ENCODE measurements at places on chromosomes 2 and 18.

DNA sequence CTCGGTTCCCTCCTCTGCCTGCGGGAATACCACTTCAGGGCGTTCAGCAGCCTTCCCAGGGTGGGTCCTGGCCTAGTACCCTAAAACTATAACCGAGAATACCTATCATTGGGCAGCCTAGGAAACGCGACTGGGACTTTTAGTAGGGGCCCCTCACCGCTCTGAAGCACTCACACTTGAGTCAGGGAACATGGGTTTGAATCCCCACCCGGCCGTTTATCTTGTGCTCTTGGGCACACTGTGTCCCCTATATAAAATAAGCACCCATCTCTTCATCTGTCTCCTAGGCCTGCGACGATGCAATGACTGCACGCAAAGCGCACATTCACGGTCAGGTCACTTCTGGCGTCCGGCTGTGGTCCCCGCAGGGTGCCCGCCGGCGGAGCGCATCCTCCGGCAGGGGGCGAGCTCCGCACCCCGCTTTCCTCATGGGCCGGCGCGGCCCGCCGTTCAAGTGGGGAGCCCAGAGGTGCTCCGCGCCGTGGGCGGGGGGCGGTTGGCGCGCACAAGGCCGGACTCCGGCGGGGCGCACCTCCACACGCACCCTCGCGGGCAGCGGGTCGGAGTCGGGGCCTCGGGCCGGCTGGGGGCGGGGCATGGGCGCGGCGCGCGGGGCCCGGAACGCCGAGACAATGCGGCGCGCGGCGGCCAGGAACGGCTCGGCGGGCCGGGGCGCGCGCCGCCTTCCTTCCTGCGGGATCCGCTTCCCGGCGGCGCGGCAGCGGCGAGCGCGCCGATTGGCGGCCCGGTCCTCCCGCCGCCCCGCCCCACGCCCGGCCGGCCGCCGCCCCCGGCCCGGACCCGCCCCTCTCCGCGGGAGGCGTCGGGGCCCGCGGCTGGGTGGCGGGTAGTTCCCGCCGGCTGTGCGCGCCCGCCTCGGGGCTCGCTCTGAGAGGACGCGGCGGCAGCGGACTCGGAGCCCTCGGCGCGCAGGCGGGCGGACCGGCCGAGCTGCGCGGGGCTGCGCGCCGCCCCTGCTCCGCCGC is at the start of gene ASAP2:
ASAP2 (plus strand) TSS at position 850 of the 986 bp plus-strand sequence. CDS start 293 bp downstream, outside the sequence.
- DNase-seq, result peak; percentile 70

DNA sequence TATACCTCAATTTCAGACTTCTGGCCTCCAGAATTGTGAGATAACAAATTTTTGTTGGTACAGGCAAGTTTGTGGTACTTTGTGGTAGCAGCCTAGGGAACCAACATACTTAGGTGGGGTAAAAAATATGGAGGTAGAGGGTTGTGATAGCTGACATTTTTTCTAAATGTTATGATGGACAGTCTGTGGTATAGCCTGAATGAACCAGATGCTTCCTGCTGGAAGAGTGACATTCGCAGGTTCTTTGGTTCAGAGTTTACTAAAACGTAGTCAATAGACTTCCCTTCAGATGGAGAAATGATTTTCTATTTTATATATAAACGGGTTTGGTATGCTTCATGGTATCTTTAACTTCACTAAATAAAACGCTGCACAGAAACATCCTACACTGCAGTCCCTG is 42.8 kb downstream of the PMAIP1 start:
- DNase-seq, result no peak

DNA sequence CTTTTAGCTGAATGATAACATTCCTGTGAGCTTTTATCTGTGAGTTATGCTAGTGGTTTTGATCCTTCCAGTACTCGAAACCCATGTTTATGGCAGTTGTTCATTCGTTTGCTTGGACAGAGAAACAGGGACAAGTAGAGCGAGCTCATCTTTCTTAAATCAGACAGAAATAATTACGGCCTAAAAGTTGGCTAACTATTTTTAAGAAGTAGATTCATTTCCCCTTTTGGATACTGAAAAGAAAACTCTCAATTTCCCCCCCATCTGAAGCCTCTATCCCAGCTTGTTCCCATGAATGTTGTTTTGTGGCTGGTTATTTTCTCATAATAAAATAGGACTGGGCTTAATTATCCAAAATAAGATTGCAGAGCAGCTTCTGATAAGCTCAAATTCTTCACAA is 67.1 kb downstream of the ANTXR1 start:
- DNase-seq, result no peak

DNA sequence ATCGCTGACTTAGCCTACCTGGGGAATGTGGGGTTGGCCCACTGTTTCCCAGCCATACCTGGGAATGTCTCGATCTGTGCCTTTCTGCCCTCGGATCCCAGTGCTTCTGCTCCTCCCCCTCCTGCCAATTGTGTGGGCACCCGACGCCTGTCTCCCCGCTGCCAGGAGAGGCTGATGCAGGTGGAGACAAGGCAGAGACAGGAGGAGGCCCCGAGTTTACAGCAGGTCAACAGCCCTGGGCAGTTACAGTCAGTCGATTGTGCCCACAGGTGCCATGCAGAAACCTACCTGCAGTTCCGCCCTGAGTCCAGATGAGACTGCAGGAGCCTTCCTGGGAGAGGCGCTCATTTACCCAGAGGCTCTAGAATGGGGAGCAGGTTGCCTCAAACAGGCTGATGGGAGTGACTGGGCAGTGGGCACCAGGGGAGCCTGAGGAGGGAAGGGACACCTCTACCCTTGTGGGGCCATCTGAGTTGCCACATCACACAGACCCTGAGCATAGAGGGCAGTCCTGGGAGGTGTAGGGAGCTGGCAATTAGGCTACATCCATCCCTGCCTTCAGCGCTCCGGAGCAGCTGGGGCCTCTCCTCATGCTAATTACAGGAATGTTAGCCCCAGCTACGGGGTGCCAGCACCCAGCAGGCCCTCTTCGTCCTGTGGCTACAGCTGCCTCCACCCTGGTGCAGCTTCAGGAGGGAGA is 300.1 kb downstream of the NDUFA10 start:
- DNase-seq, result no peak

- DNase-seq, result no peak
These were observed 612.5 kb downstream of the IRS1 start for GRCh38 chr2:226187156-226187555.

DNA sequence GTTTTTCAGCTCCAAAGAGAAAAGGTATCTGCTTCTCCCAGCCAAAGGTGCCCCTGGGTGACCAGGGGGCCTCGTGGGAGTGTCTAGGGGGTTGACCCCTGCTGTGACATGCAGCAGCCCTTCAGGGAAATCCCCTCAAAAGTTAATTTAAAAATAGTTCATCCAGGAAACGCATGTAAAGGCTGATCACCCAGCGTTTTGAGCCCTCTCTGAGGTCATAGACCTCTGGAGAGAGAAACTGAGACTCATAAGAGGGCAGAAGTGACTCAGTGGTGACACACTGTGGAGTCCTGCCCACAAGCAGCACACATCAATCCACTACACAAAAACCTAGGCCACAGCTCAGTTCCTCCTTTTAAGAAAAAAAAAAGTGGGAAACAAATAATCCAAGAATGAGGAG is 11.9 kb downstream of the GAL3ST2 start:
- DNase-seq, result no peak

DNA sequence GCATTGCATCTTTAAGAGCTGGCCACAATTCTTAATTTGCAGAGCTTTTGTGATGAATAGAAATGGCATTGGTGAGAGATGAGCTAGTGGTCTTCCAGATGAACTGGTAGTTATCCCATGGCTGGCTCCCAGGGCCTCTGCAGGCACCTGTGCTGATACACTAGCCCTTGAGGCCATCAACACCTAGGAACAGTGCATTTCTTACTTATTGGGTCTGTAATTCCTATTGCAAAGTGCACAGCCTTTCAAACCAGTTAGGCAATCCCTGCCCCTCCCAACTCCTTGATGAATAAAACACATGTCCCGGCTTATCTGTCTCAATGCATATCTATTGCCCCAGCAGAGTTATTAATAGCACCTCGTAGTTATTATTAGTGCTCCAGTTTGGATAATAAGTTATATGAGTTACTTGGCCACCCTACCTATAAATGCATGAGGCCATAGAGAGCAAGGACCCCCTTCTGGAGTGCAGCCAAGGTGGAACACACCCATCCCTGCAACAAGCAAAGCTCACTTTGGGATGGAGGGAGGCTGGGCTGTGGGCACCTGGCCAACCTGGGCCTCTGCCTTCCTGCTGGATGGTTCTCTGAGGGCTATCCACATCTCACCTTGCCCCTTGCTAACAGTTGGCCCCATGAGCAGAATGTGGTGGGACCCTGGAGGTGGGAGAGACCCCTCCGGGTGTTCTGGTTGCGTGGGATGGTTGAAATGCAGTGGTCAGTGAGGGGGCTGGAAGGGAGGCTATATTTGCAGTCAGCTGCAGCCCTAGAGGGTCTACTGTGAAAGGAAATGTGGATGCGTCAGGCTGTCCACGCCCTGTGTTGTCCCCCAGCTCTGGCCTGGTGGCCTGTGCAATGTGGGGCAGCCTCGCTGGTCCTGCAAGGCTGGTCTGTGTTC is 455.9 kb upstream of the HS6ST1 start:
- no peak for DNase-seq

DNA sequence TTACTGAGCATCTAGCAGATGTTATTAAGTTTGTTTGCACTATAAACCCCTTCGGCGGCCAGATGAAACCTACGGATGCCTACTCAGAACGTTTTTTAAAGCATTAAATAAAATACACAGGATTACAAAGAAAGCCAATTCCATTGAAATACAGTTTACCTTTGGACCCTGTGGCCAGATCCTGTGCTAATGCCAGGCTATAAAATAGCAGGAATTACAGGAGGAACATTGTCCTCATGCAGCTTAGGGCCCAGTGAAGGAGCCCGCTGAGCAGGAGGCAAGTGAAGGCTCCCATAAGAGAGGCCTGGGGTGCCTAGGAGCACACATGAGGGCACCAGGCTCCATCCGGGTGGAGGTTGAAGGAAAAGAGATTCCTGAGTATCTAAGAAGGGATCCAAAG is 310.4 kb downstream of the MTX2 start:
- no peak for DNase-seq

DNA sequence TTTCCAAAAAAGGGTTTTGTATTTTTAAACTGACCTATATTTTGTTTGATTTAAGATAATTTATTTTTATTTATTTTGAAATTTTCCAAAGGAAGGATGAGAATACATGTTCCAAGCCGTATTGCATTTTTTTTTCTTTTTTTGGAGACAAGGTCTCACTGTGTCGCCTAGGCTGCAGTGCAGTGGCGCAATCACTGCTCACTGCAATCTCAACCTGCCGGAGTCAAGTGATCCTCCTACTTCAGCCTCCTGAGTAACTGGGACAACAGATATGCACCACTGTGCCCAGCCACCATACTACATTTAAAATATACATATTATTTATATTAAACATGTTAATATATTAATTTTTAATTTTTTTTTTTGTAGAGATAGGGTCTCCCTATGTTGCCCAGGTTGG is 15.0 kb downstream of the GEN1 start:
- DNase-seq, result no peak

- DNase-seq, result no peak
These were observed 19.4 kb downstream of the ACKR3 start for GRCh38 chr2:236588932-236589592.

- no peak for DNase-seq
These were observed 29.5 kb upstream of the ZNF396 start for GRCh38 chr18:35406666-35407065.

DNA sequence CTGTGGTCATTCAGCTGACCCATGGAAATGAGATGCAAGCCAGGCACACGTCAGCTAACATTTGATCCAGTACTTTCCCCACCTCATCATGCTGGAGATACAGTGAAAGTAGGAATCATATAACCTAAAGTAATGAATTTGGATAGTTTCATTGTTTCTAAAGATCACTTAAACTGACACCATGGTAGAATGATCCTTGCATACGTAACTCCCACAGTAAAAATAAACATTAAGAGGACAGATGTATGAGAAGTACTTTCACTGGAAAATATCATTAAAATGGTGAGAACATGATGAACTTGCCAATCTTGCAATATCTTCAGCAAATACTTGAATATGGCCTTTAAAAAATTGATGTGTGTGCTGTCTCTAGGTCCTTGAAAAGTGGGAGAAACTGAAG is 85.4 kb downstream of the MAIP1 start:
- no peak for DNase-seq

DNA sequence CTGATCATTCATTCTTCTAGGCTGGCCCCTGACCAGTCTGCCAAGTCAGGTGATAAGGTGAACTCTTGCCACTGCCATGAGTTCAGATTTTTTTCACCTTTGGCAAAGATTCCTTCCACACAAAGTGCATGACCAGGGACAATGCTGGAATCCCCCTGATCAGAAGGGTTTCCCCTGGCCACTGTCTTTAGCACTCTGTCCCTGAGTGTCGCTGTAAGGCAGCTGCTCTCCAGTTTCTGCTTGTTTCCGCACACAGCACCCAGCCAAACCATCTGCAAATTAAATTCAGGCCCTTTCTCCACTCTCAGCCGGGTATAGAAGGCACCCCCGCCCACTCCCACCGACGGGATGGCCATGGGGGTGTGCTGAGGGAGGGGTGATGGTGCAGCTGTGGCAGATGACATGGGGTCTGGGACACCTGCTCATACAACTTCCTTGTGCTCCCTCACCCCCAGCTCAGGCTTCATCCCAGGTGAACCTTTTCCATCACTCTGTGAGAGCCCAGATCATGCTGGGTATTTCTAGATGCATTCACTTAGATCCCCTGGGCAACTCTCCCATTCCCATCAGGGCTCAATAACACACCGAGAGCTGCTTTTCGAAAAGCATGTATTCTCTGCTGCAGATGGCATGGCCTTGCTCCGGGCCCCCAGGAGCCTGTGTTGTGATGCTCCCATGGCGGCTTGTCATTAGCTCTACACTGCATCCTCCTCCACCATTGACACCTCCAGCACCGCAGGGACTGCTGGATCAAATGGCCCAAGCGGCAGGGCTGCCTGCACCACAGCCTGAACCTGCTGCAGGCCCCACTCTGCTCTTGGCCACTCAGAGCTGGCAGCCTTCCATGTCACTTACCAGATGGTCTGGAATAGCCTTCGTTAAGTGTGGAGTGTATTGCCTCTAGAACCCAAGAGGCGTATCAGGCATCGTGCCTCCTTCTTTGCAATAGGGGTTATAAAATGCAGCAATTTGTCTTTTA is 52.3 kb upstream of the ROCK2 start:
- no peak for DNase-seq

GRCh38 chr2:24478243-24478642 is 12.8 kb upstream of the NCOA1 start:
- DNase-seq, result no peak

- no peak for DNase-seq
These were observed 13.1 kb downstream of the SEH1L start for GRCh38 chr18:12960853-12961397.

DNA sequence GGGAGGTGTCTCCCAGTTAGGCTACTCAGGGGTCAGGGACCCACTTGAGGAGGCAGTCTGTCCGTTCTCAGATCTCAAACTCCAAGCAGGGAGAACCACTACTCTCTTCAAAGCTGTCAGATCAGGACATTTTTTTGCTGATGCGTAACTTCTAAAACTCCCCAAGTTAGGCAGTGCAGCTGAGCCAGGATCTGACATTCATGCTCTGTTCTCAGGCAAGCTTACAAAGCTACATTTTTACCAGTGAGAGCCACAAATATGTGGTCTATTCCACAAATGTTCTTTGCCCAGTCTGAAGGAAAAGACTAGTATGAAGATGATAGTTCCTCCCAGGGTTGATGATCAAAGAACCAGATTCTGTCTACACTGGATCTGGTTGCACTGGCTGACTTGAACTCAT is 184.1 kb downstream of the MTCL1 start:
- DNase-seq, result no peak
